GM19239 (cell line): ENCODE measurements at places on chromosomes 2 and 18.

- DNase-seq = no peak
Observed at GRCh38 chr2:168976034-168976654, 55.0 kb downstream of the ABCB11 start.

- peak; percentile 19 for DNase-seq
Observed at GRCh38 chr2:152166633-152167032, 8.9 kb downstream of the STAM2 start.

DNA sequence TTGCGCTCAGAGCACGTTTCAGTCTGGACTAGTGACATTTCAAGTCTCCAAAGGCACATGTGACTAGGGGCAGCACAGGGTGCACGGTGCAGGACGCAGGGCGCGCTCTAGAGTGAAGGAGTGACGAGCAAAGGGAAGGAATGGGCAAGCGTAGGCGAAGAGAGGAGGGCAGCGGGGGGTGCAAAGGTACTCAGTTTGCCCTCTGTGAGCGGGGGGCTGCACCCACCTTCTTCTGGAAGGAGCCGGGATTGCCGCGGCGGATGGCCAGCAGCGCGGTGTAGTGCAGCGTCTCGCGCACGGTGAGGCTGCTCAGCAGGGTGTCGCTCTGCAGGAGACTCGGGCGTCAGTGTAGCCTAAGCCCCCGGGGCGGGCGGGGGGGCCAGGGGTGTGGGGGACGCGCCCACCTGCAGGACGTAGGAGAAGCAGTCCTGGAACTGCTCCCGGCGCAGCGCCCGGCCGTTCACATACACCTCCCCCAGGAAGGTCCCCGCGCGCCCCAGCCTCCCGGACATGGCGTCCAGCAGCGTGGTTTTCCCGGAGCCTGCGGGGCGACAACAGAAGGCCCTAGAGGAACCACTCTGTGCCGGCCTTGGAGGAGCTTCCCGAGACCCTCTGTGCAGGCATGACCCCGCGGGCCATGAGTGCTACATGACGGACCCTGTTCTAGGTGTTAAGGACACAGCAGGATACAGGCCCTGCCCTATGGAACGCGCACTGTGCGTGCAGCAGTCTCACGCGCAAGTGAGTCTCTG, 6.9 kb downstream of the ABCG5 start:
- no peak for DNase-seq

DNA sequence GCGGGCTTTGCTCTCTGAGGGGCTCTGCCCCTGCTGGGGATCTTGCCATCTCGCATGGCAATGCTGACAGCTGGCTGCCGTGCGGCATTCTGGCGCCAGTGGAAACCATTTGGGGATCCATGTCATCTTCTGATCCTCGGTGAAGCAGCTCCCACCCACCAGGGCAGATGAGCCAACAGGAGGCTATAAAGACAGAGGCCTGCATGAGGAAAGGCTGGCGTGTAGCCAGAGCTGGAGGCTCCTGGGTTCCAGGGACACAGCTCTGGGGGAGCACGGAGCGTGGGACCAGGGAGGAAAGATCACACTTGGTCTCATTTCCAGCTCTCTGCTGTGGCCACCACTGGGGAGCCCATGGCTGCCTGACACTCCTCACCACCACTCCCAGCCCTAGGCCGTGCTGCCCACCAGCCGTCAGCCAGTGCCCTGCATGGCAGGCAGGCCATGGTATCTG, 145.8 kb downstream of the ZFP36L2 start:
- DNase-seq = no peak

DNA sequence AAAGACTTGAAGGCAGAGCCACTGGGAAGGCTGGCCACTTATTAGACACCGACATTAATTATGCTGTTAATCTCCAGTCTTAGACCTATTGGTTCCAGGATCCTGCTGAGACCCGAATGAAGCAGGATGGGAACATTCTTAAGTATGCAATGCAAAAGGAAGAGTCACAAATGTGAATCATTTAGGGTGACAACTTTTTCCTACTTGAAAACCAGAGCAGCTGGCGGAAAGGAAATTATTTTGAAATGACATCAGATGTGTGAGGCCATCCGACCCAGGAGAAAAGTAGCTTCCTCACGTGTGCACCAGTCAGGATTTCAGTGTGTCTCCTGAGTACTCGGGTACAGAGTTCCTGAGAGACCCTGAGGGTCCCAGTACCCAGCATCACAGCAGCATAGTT, 222.9 kb upstream of the NCKAP5 start:
- DNase-seq = no peak

DNA sequence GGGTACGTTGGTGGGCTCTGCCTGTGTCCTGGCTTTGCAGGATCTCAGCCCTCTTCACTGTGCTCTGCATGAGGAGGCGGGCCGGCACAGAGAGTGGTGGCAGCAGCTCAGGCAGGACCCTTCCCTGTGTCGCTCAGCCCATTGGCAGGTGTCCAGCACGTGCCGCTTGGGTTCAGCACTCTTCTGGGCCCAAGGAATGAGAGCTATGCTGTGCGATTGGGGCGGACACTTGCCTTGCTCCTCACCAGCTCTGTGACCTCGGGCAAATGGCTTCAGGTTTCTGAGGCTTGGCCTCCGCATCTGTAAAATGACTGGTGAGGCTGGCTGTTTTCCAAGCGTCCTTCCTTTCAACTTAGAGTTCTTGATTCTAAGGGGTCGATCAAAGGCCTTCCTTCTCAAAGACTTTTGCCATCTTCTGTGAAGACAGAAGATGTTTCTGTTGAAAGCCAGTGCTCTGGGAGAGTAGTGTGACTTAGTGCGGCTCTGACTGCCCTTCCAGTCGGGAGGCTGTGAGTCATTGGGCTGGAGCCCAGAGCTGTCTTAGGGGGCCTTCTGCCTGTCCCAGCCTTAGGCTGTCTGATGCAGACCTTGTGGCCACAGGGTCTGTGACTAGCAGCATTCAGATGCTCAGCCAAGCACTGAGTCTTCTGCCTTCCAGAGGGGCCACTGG, 35.6 kb downstream of the GLI2 start:
- no peak for DNase-seq

DNA sequence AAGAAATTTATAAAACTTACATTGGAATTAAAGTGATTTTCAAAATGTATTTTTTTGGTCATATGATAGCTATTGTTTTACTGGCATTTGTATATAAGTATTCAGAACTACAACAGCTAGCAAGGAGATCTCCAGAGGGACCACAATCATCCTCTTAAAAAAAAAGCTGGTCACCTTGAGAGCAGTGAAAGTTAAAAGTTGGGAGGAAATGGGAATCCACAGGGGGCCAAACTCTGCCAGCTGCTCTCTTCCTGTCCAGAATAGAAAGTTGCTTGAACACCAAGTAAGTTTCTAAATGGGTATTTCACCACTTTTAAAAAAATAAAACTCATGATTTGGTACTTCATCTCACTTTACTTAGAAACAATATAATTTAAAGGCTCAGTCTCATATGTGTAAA, 1025.1 kb downstream of the LRP1B start:
- no peak for DNase-seq

- no peak for DNase-seq
Observed at GRCh38 chr2:239522002-239522739, 121.4 kb upstream of the HDAC4 start.

DNA sequence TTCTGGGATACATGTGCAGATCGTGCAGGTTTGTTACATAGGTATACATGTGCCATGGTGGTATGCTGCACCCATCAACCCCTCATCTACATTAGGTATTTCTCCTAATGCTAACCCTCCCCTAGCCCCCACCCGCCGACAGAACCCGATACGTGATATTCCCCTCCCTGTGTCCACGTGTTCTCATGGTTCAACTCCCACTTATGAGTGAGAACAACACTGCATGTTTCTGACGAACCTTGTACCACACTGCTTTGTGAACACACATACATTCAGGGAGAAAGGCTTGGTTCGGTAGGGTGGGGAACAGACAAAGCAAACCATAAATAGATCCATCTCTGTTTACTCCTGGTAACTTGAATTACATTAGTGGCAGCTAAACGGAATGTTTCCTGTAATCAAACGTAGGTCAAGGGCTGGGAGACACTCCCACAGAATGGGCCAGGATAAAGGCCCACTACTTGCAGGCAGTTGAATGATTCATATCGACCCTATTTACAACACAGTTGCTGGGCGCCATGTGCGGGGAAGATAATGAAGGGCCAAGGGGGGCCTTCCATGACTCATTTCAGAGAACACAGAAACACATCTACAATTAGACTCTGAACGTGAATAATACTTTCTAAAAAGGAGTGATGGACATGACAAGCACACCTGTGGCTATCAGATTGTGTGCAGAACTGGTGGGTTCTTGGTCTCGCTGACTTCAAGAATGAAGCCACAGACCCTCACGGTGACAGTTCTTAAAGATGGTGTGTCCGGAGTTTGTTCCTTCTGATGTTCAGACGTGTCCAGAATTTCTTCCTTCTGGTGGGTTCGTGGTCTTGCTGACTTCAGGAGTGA, 56.8 kb upstream of the KIDINS220 start:
- no peak for DNase-seq

GRCh38 chr2:220887876-220888275, 684.2 kb downstream of the EPHA4 start:
- DNase-seq = no peak

- DNase-seq = no peak
Observed at GRCh38 chr18:45403341-45404049, 211.8 kb upstream of the SLC14A2 start.

GRCh38 chr18:58268849-58269248, 224.8 kb downstream of the NEDD4L start:
- DNase-seq = no peak

DNA sequence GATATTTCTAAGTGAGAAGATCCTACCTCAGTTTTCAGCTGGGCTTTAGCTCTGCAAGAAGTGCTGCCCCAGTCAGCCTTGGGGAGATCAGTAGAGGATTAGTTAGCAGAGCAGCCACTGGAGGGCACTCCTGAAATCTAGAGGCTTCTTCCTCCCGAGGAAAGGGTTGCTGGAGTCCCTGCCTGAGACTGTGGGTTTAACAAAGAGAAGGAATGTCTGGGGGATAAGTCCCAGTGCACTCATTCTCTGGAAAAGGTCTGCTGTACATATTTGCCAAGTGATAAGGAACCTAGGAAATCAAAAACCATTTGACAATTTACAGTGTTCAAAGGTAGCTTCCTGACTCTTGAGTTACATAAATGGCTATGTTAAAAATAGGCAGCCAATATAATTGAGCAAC, 207.2 kb downstream of the SLC8A1 start:
- DNase-seq = peak; percentile 14

- no peak for DNase-seq
Observed at GRCh38 chr2:143473216-143473615, 344.0 kb downstream of the ARHGAP15 start.

GRCh38 chr2:223503746-223504145, 98.4 kb downstream of the SCG2 start:
- no peak for DNase-seq

DNA sequence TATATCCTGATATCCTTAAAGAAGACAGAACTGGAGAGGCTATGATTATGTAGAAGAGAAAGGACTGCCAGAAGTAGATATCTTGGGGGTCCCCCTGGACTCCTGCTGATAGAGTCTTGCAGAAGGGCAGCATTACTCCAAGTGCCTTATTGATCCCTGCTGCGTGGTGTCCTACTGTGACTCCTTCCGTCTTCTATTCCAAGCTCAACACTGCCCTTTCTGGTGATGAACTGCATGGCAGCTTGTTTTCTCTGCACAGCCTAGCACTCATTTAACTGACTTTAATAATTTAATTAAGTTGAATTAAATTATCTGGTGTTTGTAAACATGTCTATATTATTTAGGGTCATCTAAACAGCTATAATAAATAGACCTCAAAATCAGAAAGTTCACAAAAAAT, 194.1 kb upstream of the DSEL start:
- DNase-seq = no peak

- no peak for DNase-seq
Observed at GRCh38 chr18:56298935-56299334, 339.5 kb downstream of the TXNL1 start.

DNA sequence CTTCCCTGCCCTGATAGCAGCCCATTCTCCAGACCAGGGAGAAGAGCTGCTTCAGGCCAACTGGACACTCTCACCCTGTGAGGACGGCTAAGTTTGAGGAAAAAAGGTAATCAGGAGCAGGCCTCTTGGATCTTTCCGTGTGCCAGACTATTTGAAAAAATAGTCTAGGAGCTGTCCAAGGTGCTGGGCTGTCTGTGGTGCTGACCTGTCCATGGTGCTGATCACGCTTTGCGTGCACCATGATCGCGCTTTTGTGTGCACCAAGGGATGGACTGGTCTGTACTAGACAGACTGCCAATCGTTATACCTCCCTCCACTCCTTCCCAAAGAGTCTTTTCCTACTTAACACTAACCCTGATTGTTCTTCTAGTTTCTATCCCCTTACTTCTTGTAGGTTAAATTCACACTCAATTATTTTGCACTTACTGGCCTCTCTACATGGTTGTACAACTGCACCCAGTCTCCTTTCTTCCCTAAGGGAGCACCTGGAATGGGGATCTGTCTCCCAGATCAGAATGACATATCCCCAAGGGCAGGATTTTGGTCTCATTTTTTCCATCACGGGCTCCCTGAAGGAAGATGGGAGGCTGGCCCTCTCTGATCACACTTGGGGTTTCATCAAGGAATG, 295.4 kb downstream of the CELF4 start:
- peak; percentile 40 for DNase-seq

- no peak for DNase-seq
Observed at GRCh38 chr18:43863180-43863579, 585.9 kb upstream of the SYT4 start.

GRCh38 chr18:48166336-48166875, 235.9 kb upstream of the SMAD2 start:
- no peak for DNase-seq

DNA sequence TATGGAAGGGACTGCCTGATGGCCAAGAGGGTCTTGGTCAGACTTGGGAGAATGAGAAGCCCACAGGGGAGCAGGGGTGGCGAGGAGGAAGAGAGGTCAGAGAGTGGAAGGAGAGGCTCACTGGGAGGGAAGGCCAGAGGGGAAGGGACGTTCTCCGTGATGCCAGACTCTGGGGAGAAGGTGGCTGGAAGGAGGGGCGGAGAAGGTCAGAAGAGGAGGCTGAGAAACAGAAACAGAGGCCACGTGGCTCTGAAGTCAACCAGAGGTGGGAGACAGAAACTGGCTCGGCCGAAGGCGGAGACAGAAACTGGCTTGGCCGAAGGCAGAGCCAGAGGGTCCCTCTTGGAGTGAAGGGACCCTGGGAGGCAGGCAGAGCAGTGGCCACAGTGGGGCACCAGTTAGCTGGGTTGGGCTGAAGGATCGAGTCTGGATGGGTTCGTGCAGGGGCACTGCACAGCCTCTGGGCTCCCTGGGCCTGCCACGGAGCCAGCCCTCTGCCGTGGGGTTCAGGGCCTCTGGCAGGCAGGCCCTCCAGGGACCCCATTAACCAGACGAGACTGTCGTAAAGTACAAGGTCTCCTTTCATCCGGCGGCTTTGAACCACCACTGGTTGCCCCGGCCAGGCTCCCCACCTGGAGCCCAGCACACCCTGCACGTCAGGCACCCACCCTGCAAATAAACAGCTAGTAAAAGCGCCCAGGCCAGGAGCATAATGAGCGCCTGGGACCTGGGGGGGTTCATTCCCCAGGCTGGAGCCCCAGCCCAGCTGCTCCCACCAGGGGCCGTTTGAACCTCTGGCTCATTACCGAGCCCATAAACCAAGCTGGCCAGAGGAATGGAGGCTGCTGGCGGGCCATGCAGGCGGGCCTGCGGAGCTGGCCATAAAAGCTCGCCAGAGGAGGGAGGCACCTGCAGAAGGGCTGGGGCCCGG, 218.8 kb downstream of the DYSF start:
- DNase-seq = no peak
